ENCODE measurements at places on chromosomes 1 and 21. TPM values are rescaled to one million over a fixed set of nuclear protein-coding genes. Genes with fewer than 3 reads are reported as not detected.

- no peak for DNase-seq
These were observed 8.7 kb downstream of the SH3BP5L start for GRCh38 chr1:248817065-248817464.

DNA sequence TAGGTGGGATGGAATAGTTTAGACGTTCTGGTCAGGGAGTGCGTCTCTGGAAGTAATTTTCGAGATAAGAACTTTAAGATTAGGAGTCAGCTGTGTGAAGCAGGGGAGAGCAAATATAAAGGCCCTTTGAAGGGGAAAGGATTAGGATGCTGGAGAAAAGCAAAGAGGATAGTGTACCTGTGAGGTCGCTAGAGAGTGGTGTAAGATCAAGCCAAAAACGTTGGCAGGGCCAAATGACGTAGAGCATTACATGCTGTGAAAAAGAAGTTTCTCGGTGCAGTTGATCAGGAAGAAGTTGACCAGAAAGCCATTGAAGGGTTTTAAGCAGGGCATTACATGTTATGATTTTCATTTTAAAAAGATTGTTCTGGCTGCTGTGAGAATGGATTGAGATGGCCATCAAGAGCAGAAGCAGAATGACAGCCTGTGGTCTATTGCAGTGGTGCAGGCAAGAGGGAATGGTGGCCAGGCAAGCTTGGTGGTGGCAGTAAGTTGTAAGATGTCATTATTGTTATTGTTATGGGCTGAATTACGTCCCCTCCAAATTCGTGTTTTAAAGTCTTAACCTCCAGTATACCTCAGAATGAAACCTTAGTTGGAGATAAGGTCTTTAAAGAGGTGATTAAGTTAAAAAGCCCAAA is 113.6 kb upstream of the KIF26B start:
- DNase-seq = no peak

FCRL4 gene
- not detected for total RNA-seq

DNA sequence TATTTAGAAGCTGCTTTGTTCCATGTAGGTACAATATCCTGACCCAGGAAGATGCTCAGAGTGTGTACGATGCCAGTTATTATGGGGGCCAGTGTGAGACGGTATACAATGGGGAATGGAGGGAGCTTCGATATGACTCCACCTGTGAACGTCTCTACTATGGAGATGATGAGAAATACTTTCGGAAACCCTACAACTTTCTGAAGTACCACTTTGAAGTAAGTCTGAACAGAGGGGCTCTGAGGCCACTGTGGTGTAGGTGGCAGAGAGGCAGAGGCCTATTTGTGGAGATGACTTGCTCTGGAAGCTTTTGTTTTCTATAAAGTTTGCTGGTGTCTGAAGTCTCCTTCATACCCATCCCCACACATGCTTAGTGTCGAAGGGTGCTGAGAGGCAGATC is 26.8 kb downstream of the C8A start:
- DNase-seq = no peak

Measured in breast epithelium (tissue), 4 donors.